A549 (cell line): ENCODE measurements at places on chromosomes 6 and 20. TPM values are rescaled to one million over a fixed set of nuclear protein-coding genes. Genes with fewer than 3 reads are reported as not detected.

GRCh38 chr6:4809999-4810918, 34.1 kb downstream of the CDYL start:
- no peak for DNase-seq

DNA sequence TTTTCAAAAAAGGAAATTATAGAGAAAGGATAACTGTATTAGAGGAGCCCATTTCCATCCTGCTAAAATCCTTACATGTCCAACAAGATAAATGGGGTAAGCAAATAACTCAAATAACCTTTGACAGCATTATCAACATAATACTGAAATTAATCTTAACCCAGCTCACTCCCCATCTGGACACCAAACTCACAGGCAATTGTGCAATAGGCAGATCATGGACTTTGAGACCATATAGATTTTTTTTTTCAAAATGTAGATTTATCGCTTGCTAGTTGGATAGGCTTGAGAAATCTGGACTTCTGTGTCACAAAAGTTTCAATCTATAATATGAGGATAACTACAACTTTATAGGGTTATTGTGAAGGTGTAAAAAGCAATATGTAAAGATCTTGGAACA, 134.4 kb upstream of the ASCC3 start:
- no peak for DNase-seq

- DNase-seq, result peak; percentile 62
These were observed 158.1 kb upstream of the ZNF217 start for GRCh38 chr20:53751620-53752318.

DNA sequence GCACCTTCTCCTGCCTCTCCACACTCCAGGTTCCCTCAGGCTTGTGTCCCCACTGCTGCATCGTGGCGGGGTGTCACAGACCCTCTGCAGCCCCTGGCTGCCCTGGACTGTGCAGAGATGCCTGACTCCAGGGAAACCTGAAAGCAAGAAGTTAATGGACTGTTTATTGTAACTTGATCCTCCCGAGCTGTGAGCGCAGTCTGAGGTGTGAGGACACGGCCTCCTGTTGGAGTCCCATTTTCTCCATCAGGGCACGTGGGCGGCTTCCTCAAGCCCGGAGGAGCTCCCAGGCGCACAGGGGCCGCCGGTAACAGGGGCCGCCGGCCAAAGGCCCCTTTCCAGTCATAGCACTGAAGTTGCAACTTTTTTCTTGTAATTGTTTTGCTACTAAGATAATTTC, 16.9 kb downstream of the RBM38 start:
- no peak for DNase-seq

- DNase-seq, result no peak
These were observed 296.1 kb downstream of the TFAP2C start for GRCh38 chr20:56925082-56925830.

DNA sequence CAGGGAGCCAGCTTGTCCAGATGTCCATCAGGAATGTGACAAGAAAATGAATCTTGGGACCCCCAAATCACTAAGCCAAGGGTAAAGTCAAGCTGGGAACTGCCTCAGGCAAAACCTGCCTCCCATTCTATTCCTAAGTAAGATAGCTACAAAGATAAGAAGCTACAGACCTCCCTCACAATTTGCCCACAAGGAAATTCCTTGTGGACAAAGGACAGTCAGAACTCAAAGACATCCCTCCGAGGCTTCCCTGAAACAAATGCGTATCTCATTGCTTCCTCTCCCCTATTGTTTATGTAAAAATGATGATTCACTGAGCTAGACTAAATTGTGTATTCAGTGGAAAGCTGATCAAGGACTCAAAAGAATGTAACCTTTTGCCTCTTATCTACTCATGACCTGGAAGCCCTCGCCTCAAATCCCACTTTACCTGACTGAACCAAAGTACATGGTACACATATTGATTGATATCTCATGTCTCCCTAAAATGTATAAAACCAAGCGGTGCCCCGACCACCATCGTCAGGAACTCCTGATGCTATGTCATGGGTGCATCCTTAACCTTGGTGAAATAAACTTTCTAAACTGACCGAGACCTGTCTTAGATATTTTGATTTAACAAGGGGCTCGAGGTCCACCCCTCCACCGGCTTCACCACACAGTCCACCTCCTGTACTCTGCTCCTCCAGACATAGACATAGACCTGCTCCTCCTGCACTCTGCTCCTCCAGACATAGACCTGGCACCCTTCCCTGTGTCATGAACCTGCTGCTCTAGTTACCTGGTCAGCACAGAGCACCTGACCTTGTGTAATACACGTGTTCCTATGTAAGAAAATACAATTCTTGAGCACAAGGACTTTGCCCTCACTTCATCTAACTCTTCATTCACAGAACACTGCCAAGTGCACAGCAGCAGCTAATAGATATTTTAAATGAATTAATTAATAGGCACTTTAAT, 81.4 kb downstream of the WDR27 start:
- peak; percentile 23 for DNase-seq

- no peak for DNase-seq
These were observed 135.6 kb downstream of the SLC24A3 start for GRCh38 chr20:19347943-19348456.

DNA sequence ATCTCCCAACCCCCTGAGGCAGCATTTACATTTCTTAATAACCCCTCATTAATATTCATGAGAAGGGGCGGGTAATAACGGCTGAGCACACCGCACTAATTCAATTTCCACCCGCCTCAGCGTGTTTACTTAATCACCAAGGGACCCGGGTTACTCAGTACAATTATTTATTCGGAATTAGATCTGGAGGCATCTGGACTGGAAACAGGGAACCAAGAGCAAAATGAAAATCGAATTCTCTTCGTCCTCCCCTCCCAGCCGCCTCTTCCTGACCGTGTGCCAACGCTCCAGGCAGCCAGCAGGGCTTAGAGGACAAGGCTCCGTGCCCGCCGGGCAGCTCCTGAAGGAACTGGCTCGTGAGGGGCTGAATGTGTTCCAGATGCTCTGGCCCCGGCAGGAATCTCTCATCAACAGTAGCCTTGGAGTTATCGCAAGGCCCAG, 23.5 kb upstream of the CTNNBL1 start:
- no peak for DNase-seq

GRCh38 chr6:134683783-134684422, 266.0 kb downstream of the ALDH8A1 start:
- DNase-seq, result no peak

- no peak for DNase-seq
These were observed 33.3 kb downstream of the DTNBP1 start for GRCh38 chr6:15629487-15629886.

DNA sequence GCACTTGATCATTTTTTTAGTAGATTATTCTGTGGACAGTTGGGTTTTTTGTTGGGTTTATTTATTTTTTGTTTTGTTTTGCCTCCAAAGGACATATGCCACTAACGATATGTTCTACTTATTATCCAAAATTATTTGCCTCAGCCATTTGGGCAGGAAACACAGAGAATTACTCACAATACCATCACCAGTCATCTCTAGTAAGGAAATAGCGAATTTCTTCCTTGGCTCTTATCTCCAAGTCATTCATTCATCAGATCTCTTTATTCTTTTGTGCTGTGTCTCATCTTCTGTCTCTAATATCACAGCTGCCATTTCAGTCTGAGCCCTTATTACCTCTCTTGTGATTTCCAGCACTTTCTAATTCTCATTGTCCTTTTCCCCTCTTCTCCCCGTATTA, 130.4 kb upstream of the SMLR1 start:
- DNase-seq, result no peak

- DNase-seq, result no peak
These were observed 27.2 kb upstream of the KIF25 start for GRCh38 chr6:167970230-167970629.

- DNase-seq, result no peak
These were observed 2.0 kb downstream of the BHLHE23 start for GRCh38 chr20:63004607-63005364.

DNA sequence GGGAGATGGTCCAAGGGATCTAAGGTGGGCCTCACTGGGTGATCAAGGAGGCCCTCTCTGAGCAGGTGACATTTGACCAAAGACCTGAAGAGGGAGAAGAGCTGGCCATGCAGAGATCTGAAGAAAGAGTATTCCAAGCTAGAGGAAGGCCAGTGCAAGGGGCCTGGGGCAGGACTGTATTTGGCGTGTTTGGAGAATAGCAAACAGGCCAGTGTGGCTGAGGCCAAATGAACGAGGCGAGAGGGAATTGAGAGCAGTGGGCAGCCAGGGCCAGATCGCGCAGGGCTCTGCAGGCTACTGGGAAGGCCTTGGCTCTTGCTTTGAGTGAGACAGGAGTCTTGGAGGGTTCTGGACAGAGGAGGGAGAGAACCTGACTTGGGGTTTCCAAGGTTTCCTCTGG, 9.3 kb downstream of the NOL4L start:
- DNase-seq, result no peak

DNA sequence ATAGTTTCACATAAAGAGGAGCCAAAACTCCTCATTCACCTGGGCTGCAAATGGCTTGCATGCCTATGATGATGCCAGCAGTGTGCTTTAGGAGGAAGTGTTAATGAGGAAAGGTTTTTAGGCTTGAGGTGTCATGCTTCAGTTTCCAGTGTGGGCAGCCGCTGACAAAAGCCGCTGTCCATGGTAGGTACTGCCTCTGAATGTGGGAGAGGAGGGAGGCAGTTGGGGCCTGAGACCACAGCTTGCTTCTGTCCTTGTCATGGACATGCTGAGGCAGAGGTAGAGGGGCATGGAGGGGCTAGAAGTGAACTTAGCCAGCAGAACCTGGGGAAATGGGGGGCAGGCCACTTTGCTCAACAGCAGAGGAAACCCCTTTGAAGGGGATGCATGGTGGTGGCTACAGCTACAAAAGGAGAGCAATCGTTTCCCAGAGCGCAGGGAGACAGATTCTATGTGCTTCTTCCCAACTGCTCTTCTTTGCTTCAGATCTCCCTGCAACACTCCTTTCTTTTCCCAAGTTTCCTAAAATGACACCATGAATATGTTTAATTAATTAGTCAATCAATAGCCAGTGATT, 372.1 kb upstream of the CNR1 start:
- DNase-seq, result no peak

DNA sequence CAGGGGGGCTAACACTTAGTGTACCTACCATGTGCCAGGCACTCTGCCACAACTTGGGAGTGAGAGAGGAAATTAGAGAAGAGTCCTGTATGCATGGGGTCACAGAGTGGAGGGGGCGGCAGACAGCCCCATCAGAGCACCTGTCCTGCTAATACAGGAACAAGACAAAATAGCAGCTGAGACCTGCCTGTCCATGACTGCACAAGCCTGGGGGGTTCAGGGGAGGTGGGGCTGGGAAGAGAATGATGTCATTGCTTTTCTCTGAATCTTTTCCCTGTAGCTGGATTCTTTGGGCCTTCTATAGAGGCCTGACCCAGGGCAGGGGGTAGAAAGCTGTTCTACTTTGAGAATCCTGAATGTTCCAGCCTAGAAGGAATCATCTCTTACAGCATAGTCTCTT, 37.4 kb downstream of the FOXP4 start:
- no peak for DNase-seq

DNA sequence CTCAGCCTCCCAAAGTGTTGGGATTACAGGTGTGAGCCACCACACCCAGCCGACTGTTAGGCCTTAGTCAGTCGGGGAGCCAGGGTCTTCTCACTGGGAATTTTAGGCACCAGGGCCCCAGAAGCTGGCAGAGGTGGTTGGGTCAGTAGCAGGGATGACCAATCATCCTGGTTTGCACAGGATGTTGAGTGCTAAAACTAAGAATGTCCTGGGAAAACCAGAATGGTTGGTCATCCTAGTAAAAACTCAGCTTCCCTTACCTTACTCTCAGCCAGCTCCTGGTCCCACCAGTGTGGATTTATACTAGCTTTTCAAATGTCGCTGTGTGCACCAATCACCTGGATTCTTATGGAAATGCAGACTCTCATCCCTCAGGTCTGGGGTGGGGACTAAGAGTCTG, 31.8 kb downstream of the KCNG1 start:
- DNase-seq, result no peak

GRCh38 chr6:29624520-29624961, 8.4 kb downstream of the GABBR1 start:
- DNase-seq, result no peak

- DNase-seq, result no peak
These were observed 39.2 kb downstream of the PLAGL2 start for GRCh38 chr20:32168184-32168910.

DNA sequence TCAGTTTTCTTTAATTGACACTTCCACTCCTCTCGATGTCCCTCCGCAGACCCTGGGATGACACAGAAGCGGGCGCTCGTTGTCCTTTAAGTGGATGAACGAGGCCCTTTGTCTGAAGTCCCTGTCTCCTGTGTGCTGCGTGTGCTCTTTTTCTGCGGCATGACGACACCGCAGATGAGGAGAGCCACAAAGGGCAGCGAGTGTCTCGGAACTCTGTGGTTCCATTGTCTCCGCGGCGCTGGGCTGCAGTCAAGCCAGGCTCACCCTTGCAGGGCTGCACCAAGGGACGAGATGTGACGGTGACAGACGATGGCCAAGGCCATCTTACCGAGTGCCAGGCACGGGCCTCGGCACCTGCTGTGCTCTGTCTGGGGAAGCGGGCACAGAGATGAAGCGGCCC, 10.6 kb downstream of the PRR18 start:
- no peak for DNase-seq

DNA sequence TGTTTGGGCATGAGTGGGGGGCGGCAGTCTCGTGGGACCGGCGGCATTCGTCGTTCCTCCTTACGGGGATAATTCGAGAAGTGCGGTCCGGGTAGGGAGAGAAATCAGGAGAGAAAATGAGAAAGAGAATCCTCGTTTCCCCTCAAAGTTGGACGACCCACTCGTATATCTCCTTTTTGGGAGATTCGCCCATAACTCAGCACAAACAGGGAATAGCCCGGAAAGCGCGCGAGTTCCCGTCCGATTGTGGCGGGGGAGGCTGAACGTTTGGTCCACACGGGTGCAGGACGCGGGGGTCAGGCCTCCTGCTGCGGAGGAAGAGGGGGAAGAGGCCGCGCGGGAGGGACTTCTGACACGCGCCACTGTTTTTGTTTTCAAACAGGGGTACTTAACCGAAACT, 42.4 kb downstream of the POPDC3 start:
- no peak for DNase-seq

- peak; percentile 95 for DNase-seq
These were observed at the start of gene SYS1 for GRCh38 chr20:45362804-45363610. Gene SYS1 (plus strand): TSS chr20:45363156. CDS start chr20:45363532, 376 bp downstream.

DNA sequence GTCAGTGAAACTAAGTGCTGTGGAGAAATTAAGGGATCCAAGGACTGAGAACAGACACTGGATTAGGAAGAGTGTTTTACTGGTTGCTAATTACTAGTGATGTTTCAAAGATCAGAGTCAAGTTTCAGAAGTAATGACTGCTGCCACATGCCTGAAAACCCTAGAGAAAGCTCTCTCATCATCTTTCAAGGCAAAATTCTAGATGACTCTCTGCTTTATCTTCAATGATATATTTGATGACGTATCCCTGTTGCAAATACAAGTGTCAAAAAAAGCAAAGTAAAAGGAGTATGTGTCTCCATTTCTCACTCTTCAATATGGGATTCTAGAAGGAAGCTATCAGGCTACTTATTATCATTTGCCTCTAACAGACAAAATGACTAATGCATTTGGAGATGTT, 38.0 kb downstream of the HMGCLL1 start:
- DNase-seq, result no peak

GRCh38 chr6:158016571-158017383, 35.1 kb downstream of the SYNJ2 start:
- DNase-seq, result no peak

GRCh38 chr20:7798176-7798575, 142.1 kb downstream of the HAO1 start:
- no peak for DNase-seq

GRCh38 chr6:155181498-155181897, 82.3 kb upstream of the CLDN20 start:
- DNase-seq, result no peak

SIGLEC1 gene
- polyA plus RNA-seq, result not detected in 3 replicates

TNNC2 gene
- polyA plus RNA-seq, result 0.17 to 0.22 TPM in 2 of 3 replicates, not detected in the other

BPIFB4 gene
- polyA plus RNA-seq, result not detected in 3 replicates

ALDH8A1 gene
- polyA plus RNA-seq, result 0.18 to 0.38 TPM (median 0.29 TPM) in 3 replicates

IL17A gene
- polyA plus RNA-seq, result not detected in 3 replicates

FAM229B gene
- polyA plus RNA-seq, result 8.7 to 10.4 TPM (median 9.9 TPM) in 3 replicates

UBD gene
- polyA plus RNA-seq, result 0.41 to 1.2 TPM (median 0.69 TPM) in 3 replicates
